ENCODE measurements at places on chromosomes 11 and 22.

DNA sequence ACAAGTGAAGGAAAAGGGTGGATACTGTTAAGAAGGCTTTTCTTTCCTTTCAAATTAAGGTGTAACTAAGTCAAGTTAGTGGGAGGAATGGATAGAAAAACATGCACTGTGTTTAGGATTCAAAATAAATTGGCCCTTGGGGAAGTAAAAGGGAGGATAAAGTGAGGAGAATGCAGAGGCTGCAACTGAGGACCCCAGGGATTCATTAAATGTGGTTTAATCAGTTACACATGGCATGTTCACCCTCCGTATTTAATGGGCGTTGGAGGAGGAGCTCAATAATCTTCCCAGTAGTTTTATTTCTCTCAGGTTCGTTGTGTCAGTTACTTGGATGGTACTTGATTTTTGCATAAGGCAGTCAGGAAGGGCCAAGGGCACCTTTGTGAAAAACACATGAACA is 966.3 kb downstream of the JRKL start:
- no peak for DNase-seq

GRCh38 chr11:102560555-102561011 is 30.0 kb upstream of the MMP7 start:
- DNase-seq: peak; percentile 84

DNA sequence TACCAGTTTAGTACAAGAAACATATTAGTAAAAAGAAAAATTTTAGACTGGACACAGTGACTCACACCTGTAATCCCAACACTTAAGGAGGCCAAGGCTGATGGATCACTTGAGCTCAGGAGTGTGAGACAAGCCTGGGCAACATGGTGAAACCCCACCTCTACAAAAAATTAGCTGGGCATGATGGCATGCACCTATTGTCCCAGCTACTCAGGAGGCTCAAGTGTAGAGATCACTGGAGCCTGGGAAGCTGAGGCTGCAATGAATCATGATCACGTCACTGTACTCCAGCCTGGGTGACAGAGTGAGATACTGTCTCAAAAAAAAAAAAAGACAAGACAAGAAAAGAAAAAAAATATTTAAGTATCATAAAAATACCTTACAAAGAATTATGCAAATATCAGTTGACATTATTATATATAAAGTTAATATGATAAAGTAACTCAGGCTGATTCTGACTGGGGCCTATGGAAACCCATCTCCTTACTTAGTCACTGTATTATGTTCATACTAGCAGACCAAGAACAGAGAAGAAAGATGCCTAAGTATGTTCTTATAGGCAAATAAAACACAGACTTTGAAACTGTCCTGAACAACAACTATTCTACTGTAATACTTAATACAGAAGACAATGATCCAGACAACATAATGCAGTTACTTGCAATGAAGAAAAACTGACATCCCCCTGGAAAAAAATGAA is 27.3 kb downstream of the FAM168A start:
- DNase-seq: no peak

DNA sequence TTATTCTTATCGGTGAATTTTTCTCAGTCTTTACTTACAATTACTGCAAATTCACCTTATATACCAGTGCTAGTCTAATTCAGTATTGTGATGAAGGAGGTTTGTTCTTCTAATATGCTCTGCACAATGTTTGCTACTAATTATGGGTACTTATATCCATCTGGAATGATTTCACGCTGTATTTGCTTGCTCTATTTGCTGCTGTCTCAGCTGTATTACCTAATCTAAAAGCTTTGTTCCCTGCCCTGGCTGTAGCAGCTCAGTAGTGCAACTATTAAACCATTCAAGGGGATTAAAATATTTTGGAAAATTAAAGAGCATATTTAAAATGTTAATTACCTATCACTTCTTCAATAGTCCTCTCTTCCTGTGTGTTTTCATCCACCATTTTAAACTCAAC is 375.3 kb downstream of the LUZP2 start:
- no peak for DNase-seq

GRCh38 chr11:119470317-119471291 is 47.6 kb upstream of the THY1 start:
- peak; percentile 94 for DNase-seq

GRCh38 chr11:28195449-28195848 is 87.3 kb downstream of the METTL15 start:
- no peak for DNase-seq

DNA sequence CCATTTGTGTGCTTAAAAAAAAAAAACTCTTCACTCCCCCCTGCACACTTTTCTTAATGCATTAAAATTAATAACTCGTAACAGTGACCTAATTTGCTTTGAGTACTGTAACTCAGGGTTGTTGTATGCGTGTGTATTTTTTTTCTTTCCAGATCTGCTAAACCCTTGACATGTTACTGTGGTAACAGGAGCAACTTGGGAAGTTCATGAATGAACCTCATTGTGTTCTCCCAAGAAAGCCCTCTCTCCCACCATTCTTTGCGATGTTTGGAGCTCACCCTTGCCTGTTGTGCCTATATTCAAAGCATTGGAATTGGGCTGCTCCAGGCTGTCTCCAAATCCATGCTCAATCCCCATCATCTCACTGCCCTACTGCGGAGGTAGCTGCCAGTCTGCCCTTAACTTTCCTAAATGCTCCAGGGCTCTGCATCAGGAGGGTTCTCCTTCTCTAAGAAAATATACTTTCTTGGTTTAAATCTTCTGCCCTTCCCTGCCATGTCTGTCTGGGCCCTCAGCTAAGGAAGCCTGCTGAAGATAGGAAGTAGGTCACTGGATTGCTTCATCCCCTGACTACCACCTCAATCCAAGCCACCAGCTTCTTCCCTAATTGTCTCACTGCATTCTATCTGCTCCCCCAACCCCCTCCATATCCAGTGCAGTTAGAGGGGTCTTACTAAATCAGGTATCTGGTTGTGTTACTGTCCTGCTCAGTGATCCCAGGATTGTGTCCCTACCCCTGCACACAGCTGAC is 70.3 kb downstream of the KIRREL3 start:
- no peak for DNase-seq

- no peak for DNase-seq
Observed at GRCh38 chr22:25942856-25943411, 200.9 kb downstream of the MYO18B start.

- DNase-seq: no peak
Observed at GRCh38 chr11:102920118-102920684, 35.3 kb downstream of the MMP13 start.

- peak; percentile 4 for DNase-seq
Observed at GRCh38 chr11:123301696-123302400, 106.8 kb upstream of the CLMP start.

DNA sequence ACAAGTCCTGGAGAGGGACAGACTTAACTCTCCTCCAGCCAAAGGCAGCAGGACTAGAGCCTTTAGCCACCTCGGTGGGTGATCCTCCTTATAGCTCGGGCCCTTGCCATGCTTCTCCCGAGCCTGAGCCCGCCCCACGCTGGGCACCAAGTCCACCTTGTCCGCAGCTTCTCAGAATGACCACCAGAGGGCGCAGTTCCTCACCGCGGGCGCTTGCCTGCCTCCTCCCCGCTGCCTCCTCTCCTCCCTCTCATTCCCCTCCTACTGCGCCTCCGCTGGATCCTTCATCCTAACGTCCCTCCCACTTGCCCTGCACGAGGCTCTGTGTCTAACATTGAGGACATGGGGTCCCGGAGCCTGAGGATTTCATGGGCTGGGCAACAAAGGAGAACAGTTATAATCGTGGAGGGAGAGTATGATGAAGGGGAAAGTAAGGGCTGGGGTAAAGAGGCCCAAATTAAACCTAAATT is 11.3 kb upstream of the MOGAT2 start:
- DNase-seq: peak; percentile 55

DNA sequence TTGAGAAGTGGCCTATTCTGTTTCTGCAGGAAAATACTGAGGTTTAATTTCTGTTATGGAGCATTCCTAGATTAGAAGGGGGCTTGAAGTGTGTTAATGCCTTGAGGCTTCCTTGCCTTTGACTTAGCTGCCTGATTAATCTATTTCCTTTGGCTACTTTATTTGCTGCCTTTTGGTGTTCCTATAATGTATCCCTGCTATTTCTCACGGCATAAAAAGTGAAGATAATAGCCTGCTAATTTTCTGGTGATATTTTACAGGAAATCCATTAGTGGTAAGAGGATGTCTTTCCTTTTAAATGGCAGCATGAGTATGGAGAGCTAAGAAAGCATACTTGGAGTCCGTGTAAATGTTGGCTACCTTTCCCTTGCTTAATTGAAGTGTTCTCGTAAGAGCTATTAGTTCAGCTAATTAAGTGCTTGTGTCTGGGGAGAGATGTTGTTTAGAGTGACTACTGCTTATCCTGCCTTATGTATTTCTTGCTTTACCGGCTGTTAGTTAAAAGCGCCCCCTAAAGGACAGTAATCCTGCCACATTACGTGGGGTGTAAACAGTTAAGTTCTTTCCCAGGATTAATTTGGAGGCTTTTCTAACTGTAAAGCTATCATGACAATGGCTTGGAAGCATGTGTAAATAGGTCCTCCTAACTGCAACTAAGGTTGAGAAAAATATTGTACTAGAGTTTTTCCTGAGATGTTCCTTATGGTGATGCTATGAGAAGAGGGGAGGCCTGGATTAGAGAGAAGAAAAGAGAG is 45.6 kb downstream of the ZNF280B start:
- no peak for DNase-seq

GRCh38 chr22:39927544-39927943 is 26.7 kb downstream of the GRAP2 start:
- no peak for DNase-seq

GRCh38 chr11:47099214-47099917 is 77.3 kb downstream of the ARFGAP2 start:
- no peak for DNase-seq

DNA sequence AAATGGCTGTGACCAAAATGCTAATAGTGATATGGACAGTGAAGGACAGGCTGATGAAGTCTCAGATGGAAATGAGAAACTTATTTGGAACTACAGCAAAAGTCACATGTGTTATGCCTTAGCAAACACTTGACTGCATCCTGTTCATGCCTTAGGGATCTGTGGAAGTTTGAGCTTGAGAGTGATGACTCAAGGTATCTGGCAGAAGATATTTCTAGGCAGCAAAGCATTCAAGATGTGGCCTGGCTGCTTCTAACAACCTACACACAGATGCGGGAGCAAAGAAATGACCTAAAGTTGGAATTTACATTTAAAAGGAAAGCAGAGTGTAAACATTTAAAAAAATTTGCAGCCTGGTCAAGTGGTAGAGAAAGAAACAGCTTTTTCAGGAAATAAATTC is 28.1 kb upstream of the CD81 start:
- DNase-seq: peak; percentile 76

GRCh38 chr11:96242191-96242847 is 100.7 kb downstream of the MAML2 start:
- DNase-seq: peak; percentile 63

- DNase-seq: peak; percentile 64
Observed at GRCh38 chr11:36500315-36500721, 9.8 kb downstream of the TRAF6 start.

- no peak for DNase-seq
Observed at GRCh38 chr11:77127920-77128691, at the start of gene MYO7A. Gene MYO7A, plus strand, starts transcription at chr11:77128246. Its CDS starts 2,389 bp downstream, at chr11:77130635.

GRCh38 chr11:112555491-112556364 is 295.1 kb upstream of the PLET1 start:
- no peak for DNase-seq

DNA sequence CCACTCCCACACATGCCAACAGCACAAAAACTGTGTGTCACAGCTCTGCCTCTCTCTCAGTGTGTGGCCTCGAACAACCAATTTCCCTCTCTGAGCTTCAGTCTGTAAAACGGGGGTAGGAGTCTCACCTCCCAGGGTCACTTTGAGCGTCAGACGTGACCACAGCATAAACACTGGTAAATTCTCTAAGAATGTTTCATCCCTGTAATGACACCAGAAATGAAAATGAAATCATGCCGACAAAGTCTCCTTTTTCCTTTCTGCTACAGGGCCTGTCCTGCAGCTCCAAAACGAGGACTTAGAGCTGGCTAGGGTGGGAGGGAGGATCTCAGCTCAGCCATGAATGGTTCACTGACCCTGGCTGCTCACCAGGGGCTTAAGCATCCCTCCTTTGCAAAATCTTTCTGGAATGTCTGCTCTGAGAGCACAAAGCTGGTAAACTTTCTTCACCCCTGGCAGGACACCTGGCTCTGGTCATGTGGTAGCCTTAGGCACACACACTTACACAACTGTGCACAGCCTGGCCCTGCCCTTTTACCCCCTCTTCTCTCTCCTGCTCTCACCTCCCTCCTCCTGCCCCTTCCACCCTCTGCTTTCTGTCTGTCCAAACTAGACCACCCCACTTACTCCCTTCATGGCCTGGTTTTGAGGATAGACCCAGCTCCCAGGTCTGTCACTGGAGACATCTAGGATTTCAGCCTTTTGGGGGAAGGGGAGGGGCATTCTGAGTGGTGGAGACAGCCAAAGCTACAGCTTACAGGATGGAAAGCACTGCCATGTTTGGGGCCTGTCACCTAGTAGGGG is 12.3 kb upstream of the TSKU start:
- peak; percentile 94 for DNase-seq

GRCh38 chr11:134524896-134525845 is 113.1 kb upstream of the B3GAT1 start:
- no peak for DNase-seq

- DNase-seq: peak; percentile 49
Observed at GRCh38 chr11:112226831-112227401, 688 bp downstream of the PTS start.

- DNase-seq: no peak
Observed at GRCh38 chr11:113458189-113458588, 17.0 kb downstream of the DRD2 start.
